ENCODE measurements at places on chromosomes 6 and 20. TPM values are rescaled to one million over a fixed set of nuclear protein-coding genes. Genes with fewer than 3 reads are reported as not detected.

The ARMC12 gene
- 0.10 TPM for polyA plus RNA-seq

- no peaks in the 10 kb centered on the region for H3K36me3 ChIP-seq
- no peak overlapping the region for H3K4me3 ChIP-seq
- no peaks in the 10 kb centered on the region for H3K27me3 ChIP-seq
Measured at GRCh38 chr6:145783796-145784195, 30.8 kb downstream of the FBXO30 start.

The FAM50B gene
- 9.6 TPM for polyA plus RNA-seq

GRCh38 chr6:148293181-148293995 lies 49.2 kb upstream of the SASH1 start:
- H3K27ac ChIP-seq = no peak overlapping the region
- no peak for DNase-seq
- no peaks in the 10 kb centered on the region for H3K4me1 ChIP-seq
- H3K4me3 ChIP-seq = no peak overlapping the region

GRCh38 chr6:30891450-30891723 lies 7.1 kb downstream of the DDR1 start:
- H3K27me3 ChIP-seq = no peaks in the 10 kb centered on the region
- no peak overlapping the region for H3K4me3 ChIP-seq
- H3K4me1 ChIP-seq = peaks cover under 1% of the 10 kb centered on the region
- DNase-seq = no peak
- no peak overlapping the region for H3K27ac ChIP-seq

- H3K4me1 ChIP-seq = no peaks in the 10 kb centered on the region
- H3K27ac ChIP-seq = no peak overlapping the region
- H3K27me3 ChIP-seq = no peaks in the 10 kb centered on the region
- DNase-seq = no peak
- no peaks in the 10 kb centered on the region for H3K36me3 ChIP-seq
Measured at GRCh38 chr20:40104959-40105358, 584.1 kb downstream of the MAFB start.

DNA sequence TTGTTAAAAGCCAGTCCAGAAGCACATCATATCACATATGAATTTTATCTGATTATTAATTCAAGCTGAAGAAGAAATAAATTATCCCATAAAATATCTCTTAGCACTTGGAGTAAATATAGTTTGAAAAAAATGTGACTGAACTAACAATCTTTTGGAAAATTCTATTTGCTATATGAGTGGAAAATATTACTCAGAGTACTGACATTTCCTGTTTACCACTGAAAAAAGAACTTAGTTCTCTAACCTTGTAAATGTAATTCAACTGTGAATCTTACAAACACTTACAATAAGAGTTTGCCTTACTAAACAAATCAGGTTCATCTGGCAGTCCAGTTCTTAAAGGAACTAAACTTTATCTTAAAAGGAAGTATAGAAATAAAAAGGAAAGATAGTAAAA lies 44.2 kb downstream of the MOXD1 start:
- DNase-seq = no peak
- peaks cover 14% of the 10 kb centered on the region for H3K4me1 ChIP-seq
- H3K4me3 ChIP-seq = no peak overlapping the region

The NOX3 gene
- polyA plus RNA-seq = not detected

- no peak overlapping the region for H3K27ac ChIP-seq
- H3K4me1 ChIP-seq = no peaks in the 10 kb centered on the region
- peak; percentile 5 for DNase-seq
Measured at GRCh38 chr6:128240024-128240428, 280.4 kb downstream of the PTPRK start.

DNA sequence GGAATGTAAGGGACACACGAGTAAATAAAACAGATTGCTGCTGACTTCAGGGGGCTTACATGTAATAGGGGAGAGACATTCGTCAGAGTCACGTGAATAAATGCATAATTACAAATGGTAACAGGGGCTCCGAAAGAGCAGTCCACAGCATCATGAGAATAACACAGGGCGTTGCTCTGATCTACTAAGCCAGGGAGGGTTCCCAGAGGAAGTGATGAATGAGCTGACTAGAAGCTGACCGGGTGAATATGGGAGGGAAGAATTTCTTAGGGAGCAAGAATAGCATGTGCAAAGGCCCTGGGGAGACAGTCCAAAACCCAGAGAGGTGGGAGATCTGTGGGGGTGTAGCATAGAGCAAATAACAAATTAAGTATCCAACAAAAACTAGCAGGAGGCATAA lies 2.4 kb downstream of the BPI start:
- H3K27ac ChIP-seq = no peak overlapping the region
- no peak overlapping the region for H3K4me3 ChIP-seq
- no peak for DNase-seq
- H3K4me1 ChIP-seq = no peaks in the 10 kb centered on the region

The TMEM217 gene
- polyA plus RNA-seq = 3.6 TPM

The RNF182 gene
- polyA plus RNA-seq = not detected

The KIFC1 gene
- 31.0 TPM for polyA plus RNA-seq

The ECHDC1 gene
- polyA plus RNA-seq = 116 TPM

The CST2 gene
- not detected for polyA plus RNA-seq

DNA sequence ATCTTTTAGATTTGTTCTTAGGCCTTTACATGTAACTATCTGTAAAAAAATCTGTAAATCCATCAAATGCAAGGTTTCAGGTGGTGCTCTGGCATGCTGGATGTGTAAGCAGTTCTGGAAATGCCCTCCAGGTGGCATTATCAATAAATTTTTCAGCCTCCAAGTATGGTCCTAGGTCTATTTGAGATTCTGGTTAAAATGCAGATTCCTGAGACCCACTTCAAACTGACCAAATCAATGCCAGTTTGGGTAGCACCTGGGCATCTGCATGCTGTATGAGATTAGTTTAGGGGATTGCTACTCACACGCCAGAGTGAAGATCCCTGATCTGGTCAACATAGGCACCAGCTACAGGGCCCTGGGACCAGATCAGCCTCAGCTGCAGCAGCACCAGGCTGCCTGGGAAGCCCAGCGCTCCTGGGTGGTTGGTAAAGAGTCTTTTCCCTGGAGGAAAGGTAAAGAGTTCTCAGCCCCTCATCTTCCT lies 507.3 kb upstream of the CITED2 start:
- no peak overlapping the region for H3K4me3 ChIP-seq
- no peaks in the 10 kb centered on the region for H3K36me3 ChIP-seq
- H3K27me3 ChIP-seq = no peaks in the 10 kb centered on the region
- DNase-seq = no peak

GRCh38 chr6:82954937-82955577 lies 110.6 kb downstream of the UBE3D start:
- H3K4me3 ChIP-seq = no peak overlapping the region
- no peak for DNase-seq
- H3K4me1 ChIP-seq = peaks cover 11% of the 10 kb centered on the region
- no peak overlapping the region for H3K27ac ChIP-seq

DNA sequence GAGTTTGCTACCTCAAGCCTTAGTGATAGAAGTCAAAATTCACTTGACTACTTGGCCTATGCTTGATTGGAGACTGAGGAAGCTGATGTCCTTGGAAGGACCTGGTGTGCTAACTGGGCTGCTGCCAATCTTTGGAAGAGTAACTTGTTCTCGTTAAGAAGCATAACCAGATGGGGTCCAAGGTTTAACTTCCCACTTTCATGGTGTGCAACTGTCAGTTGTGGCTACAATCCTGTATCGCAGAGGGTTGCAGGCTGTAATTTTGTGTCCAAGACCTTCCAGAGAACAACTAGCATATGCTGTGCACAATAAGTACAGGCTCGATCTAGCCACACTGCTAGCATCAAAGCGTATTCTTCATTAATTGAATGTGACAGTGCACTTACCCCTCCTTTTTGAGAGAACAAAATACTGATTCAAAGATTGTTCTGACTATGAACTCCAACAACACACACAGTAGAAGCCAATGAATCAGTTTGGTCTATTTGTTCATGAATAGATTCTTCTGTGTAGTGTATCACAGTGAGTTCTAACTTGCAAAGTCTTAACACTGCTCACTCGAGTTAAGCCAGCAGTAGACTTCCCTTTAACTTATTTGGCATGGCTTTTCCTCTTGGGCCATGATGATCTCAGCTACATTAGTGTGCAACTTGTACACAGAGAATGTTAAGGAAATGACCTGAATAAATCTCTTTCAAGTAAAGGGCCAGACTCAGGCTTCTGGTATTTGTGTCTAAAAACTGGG lies 15.8 kb upstream of the PLCB1 start:
- no peak overlapping the region for H3K27ac ChIP-seq
- no peaks in the 10 kb centered on the region for H3K27me3 ChIP-seq
- no peak overlapping the region for H3K4me3 ChIP-seq
- H3K36me3 ChIP-seq = no peaks in the 10 kb centered on the region
- no peak for DNase-seq

DNA sequence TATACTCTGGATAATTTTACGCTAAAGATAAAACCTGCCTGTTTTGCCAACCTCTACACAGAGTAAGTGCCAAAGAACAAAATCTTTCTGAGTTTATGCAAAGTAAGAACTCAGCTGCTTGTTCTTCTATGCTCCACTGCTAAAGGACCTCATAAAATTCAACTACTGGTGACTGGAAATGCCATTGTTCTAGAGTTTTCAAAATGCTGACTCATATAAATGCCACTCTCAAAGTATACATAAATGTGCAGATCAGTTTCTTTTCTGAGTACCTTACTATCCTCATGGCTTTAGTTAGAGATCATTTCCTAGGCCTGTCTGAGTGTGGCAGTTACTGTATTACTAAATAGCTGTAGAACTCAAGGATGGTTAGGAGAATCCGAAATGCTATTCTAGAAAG lies 45.6 kb downstream of the LYRM4 start:
- H3K36me3 ChIP-seq = no peaks in the 10 kb centered on the region
- H3K27me3 ChIP-seq = no peaks in the 10 kb centered on the region
- H3K27ac ChIP-seq = no peak overlapping the region
- no peaks in the 10 kb centered on the region for H3K4me1 ChIP-seq

- no peak for DNase-seq
- H3K4me1 ChIP-seq = peaks cover 17% of the 10 kb centered on the region
- peak overlapping the region; percentile 94 for H3K27ac ChIP-seq
- H3K4me3 ChIP-seq = peak overlapping the region; percentile 92
- H3K27me3 ChIP-seq = no peaks in the 10 kb centered on the region
- no peaks in the 10 kb centered on the region for H3K36me3 ChIP-seq
Measured at GRCh38 chr6:156777577-156778453, 637 bp downstream of the ARID1B start.

DNA sequence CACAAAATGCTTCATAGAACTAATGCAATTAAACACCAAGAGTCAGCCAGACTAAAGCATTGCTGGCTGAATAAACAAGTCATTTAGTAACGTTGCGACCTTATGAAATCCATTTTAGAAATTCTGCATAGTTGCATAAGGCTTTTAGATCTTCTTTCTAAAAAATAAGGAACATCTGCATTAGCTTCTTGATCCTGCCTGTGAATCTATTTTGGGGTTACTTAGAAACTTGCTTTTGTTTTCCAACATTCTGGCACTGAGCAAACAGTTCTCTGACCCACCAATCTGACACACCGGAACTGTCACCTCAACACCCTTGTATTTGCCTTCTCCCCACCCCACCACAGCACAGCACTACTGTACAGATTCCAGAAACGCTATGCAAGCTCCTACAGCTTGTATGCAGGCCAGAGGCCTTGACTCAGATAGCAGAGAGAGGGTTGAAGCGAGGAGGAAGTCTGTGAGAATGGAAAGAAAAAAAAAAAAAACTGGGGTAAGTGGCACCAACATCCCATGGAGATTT lies 55.0 kb downstream of the KIF13A start:
- no peaks in the 10 kb centered on the region for H3K27me3 ChIP-seq
- no peaks in the 10 kb centered on the region for H3K36me3 ChIP-seq
- H3K4me3 ChIP-seq = no peak overlapping the region
- DNase-seq = no peak

GRCh38 chr6:53433261-53433950 lies 84.7 kb upstream of the ELOVL5 start:
- no peaks in the 10 kb centered on the region for H3K36me3 ChIP-seq
- H3K4me3 ChIP-seq = no peak overlapping the region
- no peaks in the 10 kb centered on the region for H3K27me3 ChIP-seq
- H3K4me1 ChIP-seq = no peaks in the 10 kb centered on the region

The KIF25 gene
- polyA plus RNA-seq = not detected

The TTLL9 gene
- polyA plus RNA-seq = 0.17 TPM

DNA sequence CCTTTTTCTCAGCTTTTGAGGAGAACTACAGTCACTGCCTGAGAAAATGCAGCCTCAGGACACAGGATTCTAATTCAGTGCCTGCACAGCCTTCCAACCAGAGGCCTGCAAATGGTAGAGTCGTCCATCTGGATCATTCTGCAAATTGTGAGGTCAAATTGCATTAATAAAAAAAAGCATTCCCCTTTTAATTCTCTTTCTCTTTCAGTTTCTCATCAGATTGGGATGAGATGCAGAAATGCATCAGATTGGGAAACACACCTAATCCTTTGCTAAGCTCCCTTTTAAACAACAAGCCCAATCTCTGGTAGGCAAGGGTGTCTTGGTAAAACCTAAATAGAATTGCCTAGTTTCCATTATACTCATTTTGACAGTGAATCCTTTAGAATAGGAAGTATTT lies 838.8 kb downstream of the MAFB start:
- no peak for DNase-seq
- no peaks in the 10 kb centered on the region for H3K27me3 ChIP-seq
- H3K4me1 ChIP-seq = no peaks in the 10 kb centered on the region
- no peak overlapping the region for H3K27ac ChIP-seq
- H3K4me3 ChIP-seq = no peak overlapping the region
- no peaks in the 10 kb centered on the region for H3K36me3 ChIP-seq

The HCRTR2 gene
- not detected for polyA plus RNA-seq

DNA sequence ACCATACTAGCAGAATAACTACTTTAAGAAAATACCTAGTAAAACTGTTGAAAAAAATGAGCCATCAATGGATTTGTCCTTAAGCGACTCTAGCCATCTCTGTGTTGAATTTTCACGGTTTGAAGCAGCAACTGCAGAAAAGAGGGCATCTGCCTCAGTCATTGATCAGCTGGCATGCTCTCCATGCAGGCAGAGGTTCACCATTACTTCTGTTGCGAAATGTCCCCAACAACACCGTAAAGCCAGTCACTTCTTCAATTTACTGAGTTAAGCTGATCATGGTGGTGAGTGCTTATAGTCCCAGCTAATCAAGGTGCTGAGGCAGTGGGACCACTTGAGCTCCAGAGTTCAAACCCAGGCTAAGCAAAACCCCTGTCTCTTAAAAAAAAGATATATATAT lies 11.1 kb downstream of the TPD52L1 start:
- no peak overlapping the region for H3K4me3 ChIP-seq
- no peak for DNase-seq
- no peak overlapping the region for H3K27ac ChIP-seq
- no peaks in the 10 kb centered on the region for H3K36me3 ChIP-seq
- no peaks in the 10 kb centered on the region for H3K27me3 ChIP-seq

GRCh38 chr6:123780021-123780420 lies 23.6 kb upstream of the NKAIN2 start:
- no peaks in the 10 kb centered on the region for H3K36me3 ChIP-seq
- H3K27ac ChIP-seq = no peak overlapping the region
- H3K4me1 ChIP-seq = no peaks in the 10 kb centered on the region
- no peaks in the 10 kb centered on the region for H3K27me3 ChIP-seq

The KIF6 gene
- polyA plus RNA-seq = 0.46 TPM

Measured in GM12878 (cell line).